Right lobe of liver (tissue), 6 donors: ENCODE measurements at places on chromosomes 5 and 9. TPM values are rescaled to one million over a fixed set of nuclear protein-coding genes. Genes with fewer than 3 reads are reported as not detected.

SLC24A2 gene
- total RNA-seq, result 0.12 TPM

CCL21 gene
- 5.2 TPM for total RNA-seq

CDH9 gene
- total RNA-seq, result not detected

GRIN3A gene
- total RNA-seq, result 0.44 TPM

GMCL2 gene
- not detected for total RNA-seq

PCDHB5 gene
- total RNA-seq, result 0.18 TPM

RBM18 gene
- 9.1 TPM for total RNA-seq

SPATA31E1 gene
- total RNA-seq, result not detected

SREK1IP1 gene
- 7.4 TPM for total RNA-seq

PCDHB9 gene
- 0.51 TPM for total RNA-seq

LCN1 gene
- total RNA-seq, result not detected

C7 gene
- total RNA-seq, result 104 TPM

PCDHGC4 gene
- 0.22 TPM for total RNA-seq

PDGFRB gene
- total RNA-seq, result 19.5 TPM
